NCI-H2107 (cell line): ENCODE measurements at places on chromosomes 16 and 17.

GRCh38 chr17:82862737-82863382 lies 23.0 kb upstream of the ZNF750 start:
- DNase-seq, result no peak

- peak; percentile 21 for DNase-seq
Observed at GRCh38 chr17:19706791-19707727, 9.3 kb downstream of the SLC47A2 start.

DNA sequence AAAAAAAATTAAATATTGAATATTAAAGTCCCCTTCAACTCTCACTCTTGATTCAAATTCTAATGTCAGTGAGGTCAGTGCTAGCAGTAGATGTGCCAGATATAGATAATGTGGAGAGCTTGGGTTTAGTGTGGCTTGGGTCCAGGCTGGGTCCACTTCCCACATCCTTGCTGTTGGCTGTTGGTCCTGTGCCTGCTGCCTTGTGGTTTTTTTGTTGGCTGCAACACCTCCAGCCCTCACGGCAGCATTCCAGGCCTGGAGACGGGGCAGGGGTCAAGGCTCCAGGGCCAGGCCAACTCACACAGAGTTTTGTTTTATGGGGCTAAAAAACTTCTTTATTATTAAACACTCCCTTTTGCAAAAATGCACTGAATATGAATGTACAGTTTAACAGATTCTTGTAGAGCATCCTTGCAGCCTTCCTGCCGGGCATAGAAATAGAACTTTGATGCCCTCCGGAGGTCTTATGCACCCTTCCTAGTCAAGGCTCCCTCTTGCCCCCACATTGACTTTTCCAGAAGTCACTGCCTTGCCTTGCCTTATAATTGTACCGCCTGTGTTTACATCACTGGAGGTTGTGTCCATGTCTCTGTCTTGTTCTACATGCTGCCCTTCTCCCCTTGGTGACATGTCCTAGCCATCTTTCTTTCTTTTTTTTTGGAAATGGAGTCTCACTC lies 25.5 kb upstream of the MYO15B start:
- no peak for DNase-seq

DNA sequence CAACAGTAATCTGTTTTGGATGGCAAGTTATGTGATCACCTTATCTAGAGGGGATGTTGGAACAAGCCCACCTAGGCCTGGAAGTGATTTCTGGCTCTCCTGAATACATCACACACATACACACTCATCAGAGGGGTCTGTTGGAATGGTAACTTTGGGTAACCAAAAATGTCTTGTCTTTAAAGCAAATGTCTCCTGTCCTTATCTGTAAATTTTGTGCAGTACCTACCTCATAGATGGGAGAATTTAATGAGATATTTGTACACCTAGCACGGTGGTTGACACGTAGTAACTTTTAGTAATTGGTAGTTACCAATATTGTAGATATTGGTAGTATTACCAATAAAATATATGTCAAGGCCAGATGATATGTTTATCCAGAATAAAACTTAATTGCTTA lies 24.7 kb downstream of the HAPSTR1 start:
- DNase-seq, result no peak

DNA sequence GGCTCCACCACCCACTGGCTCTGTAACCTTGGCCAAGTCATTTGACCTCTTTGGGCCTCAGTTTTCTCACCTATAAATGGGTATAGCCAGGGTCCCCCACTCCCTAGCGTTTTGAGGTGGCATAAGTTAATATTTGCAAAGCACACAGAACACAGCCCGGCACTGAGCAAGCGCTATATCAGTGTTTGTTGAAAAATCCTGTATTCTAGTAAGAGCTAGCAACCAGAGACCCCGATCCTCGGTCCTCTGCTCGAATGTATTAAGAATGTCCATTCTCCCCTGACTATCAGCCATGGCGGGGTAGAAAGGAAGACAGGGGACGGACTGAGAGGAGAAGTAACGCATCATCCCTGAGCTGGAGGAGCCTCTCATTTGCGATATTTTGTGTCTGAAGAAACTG lies 131.2 kb downstream of the IRF8 start:
- no peak for DNase-seq

DNA sequence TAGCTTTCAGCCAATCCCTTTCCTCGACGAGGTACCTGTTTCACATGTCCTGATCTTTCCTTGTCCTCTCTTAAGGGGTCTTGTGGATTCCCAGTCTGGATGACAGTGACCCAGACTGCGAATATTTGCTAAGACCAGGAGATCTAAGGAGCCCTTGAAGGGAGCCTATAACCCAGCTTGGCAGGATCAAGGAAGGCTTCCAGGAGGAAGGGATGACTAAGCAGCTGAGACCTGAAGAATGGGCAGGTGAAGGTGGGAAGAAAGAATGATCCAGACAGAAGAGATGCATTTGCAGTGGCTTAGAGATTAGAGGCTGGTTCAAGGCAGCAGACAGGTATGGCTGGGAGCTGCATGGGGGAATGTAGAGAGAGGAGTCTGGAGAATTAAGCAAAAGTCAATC lies 1.9 kb upstream of the PDK2 start:
- no peak for DNase-seq

GRCh38 chr16:81932668-81933067 lies 78.6 kb downstream of the SDR42E1 start:
- no peak for DNase-seq

DNA sequence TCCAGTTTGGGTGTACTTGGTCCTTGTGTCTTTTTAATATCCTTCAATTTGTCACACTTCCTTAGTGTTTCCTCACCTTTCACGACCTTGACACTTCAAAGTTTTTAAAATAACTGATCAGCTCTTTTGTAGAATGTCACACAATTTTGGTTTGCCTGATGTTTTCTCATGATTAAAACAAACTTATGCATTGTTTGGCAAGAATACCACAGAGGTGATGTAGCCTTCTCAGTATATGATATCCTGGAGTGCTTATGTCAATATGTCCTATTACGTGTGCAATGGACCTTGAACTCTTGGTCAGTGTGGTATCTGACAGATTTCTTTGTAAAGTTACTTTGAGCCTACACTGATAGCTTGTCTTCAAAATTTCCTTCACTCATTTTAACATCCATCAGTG lies 297.4 kb downstream of the CNTNAP4 start:
- DNase-seq, result no peak

GRCh38 chr16:80519189-80519588 lies 21.6 kb upstream of the DYNLRB2 start:
- DNase-seq, result no peak

DNA sequence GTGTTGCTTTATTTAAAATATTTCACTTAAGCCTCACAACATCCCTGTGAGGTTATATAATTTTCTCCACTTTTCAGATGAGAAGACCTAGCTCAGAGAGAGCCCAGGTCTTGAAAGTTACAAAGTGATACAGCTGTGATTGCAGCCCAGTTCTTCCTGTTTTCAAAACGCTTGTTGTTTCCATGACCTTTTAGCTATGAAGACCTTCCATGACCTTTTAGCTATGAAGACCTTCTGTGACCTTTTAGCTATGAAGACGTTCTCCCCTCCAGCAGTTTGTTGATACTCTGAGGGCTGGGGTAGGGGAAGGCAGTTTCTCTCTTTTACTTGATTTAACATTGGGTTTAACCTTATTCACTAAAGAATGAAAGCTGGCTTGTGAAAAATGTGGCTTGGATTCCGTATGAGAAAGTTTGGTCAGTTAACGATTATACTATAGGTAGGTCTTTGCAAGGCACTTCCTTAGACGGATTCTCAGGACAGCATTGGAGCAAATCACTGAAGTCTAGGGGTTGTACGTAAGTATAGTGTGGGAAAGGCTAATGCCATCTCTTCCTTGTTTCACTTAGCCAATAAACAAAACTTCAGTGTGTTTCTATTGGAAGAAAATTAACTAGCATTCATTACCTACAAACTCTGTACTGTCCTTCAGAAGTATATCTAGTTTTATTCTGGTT lies 20.7 kb downstream of the PHKB start:
- DNase-seq, result no peak

GRCh38 chr16:51180719-51181502 lies 29.8 kb upstream of the SALL1 start:
- no peak for DNase-seq

DNA sequence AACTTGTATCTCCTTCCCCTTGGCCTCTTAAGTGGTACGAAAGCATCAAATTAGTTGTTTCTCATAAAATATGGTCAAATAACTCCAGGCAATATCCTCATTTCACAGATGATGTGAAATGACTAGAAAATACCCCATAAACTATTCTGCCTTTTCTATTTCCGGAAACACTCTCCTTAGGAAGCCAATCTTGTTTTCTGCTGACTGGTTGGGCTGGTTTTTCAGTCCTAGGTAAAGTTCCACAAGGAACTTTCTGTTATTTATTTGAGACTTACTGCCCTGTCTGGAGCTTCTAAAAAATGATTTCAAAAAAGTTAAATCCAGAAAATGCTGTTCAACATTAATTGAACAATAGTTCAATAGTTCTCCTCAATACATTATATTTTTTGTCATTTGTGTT lies 7.3 kb downstream of the MYOCD start:
- DNase-seq, result no peak

GRCh38 chr16:87295661-87296531 lies 21.3 kb downstream of the C16orf95 start:
- no peak for DNase-seq

- peak; percentile 36 for DNase-seq
Observed at GRCh38 chr16:50478773-50479149, 69.4 kb upstream of the NKD1 start.

DNA sequence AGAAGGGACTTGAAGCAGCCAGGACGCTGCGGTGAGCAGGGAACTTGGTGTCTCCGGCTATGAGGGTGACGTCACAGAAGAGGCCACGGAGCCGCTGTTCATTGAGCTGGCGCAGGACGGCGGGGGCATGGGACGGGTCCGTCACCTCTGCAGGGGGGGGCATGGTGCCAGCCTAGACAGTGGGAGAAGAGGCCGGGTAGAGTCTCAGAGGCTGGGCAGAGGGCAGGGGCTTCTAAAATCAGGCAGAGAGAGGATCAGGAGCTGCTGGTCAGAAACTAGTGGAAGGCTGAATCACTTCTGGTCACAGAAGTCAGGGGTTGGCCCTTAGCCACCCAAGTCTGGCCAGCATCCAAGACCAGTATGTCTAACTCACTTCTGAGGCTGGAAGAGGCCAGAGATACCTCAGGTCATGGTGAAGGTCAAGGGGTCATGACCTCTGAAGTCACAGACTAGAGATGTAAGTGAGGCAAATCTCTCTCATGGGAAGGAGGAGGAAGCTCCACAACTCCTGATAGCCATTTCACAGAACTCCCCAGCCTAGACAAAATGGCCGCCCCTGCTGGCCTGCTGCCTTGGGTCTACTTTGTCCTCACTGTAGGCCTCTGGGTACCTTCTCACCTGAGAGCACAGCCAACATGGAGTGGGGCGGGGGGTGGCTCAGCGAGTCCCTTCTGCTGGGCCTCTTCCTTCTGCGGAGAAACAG lies 12.6 kb downstream of the ZBTB4 start:
- DNase-seq, result no peak

DNA sequence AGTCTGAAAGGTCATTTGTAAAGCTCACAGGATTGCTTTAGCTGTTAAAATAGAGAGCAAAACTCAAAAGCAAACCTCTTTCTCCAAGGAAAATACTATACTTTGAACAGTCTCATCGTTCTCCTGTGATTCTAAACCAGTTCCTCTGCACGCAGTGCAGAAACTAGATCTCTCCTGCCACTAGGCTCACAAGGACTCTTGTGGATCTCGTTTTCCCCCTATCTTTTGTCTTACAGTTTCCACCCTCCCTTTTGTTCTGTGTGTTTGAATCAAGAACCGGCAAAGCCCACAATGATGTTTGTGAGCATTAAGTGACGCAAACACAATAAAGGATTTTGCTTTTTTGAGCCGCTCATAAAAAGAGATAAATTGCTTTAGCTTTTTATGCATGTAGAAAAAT lies 1103.5 kb upstream of the RBFOX1 start:
- DNase-seq, result no peak

GRCh38 chr16:87956365-87957231 lies 5.4 kb downstream of the BANP start:
- DNase-seq, result no peak

DNA sequence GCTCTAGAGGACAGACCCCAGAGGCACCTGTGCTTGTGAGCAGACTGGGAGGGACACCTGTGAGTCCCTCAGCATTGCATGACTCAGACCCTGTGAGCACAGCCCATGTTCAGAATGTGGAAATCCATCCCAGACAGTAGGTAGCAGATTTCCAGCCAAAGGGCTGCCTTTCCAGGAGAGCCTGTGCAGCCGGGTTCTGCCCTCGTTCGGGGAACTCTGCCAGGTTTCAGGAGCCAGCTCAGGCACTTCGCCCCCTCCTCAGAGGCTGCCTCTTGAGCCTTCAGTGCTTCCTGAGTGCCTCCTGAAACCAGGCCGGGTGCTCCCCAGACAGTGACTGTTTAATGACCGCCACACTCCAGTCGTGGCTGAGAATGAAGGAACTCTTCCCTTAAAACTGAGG lies 23.3 kb upstream of the SDR42E2 start:
- no peak for DNase-seq

DNA sequence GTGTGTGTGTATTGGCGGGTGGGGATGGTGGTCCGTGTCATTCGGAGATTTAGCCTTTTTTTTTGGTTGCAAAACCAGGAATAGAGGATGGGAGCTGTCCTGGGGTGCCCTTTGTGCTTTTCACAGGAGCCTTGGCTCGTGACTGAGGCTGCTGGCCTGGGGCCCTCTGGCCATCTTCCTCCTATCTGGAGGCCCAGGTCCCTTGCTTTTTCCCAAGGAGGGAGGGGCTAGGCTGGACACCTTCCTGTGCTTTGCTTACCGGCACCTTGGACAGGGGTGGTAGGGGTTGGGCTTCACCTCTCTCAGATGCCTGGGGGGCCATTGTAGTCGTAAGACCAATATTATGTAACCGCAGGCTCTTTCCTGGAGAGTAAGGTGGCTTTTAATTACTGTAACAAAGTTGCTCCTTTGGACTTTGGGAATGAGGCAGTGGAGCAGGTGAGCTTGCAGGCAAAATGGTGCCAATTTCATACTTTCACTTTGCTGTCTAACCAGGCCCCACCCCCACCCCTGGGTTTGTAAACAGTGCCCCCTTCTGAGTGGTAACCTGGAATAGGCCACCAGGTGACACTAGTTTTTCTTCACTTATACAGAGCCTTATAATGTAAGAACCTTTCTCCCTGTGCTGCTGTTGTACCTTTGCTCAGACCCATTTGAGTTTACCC lies 1.2 kb downstream of the DYNLL2 start:
- DNase-seq, result peak; percentile 19

DNA sequence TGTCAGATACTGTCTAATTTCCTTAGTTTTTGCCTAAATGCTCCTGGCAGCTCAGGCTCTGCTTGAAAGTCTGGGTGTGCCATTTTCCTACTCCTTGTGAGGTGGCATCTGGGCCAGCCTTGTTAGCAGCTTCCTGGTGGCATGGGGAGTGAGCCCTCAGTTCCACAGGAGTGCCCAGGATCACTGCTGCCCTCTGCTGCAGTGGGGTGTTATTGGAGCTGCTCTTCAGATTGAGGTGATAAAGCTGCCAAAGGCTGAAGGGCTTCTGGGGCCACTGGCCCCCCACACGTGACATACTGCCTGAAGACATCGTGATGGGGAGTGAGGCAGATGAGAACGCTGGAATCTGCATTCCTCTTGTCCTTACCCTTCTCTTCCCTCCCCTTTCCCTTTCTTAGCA lies 27.4 kb downstream of the CEP95 start:
- no peak for DNase-seq
